CD4-positive, alpha-beta T cell treated with Interleukin-4 for 4 hours (primary cell): ENCODE measurements at places on chromosomes 3 and 15.

DNA sequence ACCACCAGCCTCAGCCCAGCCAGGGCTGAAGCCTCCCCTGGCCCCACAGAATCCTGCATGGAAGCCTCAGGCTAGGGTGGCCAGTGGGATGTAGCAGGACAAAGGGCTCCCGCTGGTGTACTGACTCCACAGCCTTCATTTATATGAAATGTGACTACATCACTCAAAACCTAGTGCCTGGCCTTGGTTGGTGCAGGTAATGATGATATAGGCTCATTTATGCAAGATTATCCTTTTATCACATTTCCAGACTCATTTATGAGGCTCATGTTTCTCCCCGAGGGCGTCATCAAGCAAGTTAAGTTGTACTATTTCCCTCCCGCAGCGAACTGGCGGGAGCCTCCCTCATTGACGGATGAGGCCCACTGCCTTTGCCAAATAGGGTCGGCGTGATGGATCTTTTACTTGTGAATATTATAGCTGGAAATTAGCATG is 179.1 kb upstream of the SMAD3 start:
- DNase-seq, result no peak

GRCh38 chr3:32120471-32120870 is 14.1 kb downstream of the GPD1L start:
- DNase-seq, result no peak

DNA sequence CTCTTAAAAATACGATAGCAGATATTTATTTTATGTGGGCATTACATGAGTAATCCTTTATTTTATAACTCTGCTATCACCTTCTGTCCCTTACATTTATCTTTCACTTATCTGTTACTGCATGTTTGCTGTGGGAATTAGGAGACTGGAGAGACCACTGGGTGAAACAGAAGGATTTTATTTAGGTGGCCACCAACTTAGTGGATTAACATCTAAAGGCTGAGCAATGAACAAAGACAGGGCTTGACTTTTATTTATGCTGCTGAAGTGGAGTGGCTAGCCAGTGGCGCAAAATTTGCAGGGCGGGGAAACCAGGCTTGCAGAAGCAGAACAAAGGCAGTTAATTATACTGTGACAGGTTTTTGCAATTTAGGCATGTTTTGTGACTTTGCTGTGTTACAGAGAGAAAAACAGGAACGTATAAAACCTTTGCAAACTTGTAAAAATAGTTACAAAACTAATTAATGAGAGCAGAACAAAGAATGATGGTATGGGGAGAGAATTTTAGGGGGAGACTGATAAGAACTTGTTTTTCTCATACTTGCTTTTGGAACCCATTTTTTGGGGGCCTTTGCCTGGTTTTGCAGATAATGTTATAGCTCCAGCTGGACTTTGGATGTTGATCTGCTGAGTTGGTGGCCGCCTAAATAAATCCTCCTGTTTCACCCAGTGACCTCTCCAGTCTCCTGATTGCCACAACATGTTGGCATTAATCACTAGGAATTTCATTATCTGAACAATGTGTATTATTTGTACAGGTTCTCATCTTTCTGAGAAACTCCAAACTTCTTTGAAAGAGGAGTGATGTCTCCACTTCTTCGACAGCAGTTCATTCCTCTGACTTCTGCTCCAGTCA is 18.0 kb downstream of the KLHL24 start:
- no peak for DNase-seq

DNA sequence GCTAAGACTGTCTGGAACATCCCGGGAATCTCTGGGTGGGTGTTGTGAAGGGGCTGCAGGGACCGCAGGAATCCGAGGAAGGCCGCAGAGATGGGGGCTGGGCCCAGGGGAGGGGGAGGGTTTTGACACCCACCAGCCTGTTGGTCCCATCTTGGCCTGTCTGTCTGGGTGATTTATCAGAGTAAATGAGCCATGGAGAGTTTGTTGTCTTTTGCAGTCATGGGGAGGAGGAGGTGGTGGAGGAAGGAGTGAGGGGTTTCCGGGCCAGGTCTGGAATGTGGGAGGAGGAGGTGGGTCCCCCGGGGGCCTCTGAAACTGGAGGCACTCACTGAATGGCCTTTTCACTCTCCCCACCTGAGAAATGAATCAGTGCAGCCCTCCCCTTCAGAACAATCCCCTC is 11.5 kb downstream of the SEMA3F start:
- DNase-seq, result no peak

DNA sequence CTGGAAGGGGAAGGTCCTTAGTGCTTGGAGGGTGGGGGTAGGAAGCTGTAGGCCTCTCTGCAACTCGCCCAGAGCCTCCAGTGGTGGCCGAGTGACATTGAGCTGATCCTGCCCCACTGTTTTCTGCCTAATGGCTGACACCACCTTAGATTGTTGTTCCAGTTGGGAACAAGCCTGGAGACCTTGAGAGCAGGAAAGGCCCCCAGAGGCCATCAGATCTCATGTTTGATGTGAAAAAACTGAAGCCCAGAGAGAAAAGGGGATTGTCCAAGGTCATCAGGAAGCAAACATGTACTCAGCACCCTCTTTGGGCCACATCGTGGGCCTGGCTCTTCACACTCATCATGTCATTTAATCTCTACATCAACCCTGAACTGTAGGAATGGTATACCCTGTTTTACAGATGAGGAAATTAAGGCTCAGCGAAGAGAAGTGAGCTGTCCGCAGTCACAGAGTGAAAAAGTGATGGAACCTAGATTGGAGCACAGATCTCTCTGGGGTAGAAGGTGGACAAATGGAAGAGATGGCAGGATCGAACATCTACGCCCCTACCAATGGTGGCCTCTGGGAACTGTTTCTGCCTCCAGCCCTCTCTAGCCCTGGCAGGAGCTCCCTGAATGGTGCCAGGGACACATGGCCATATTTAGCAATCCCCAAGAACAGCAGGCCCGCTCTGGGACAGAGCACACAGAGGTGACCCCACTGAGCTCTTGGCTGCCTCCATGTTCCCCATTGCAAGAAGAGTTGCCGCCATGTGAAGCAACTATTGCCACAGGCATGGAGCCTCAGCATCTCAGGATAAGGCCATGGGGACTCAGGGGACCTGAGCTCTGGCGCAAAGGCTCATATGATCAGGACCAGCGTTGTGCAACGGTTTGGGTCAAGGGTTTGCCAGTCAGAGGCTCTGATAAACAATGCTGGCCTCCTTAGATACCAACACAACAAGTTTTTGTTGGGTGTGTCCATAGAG is 31.6 kb upstream of the TSEN2 start:
- no peak for DNase-seq

DNA sequence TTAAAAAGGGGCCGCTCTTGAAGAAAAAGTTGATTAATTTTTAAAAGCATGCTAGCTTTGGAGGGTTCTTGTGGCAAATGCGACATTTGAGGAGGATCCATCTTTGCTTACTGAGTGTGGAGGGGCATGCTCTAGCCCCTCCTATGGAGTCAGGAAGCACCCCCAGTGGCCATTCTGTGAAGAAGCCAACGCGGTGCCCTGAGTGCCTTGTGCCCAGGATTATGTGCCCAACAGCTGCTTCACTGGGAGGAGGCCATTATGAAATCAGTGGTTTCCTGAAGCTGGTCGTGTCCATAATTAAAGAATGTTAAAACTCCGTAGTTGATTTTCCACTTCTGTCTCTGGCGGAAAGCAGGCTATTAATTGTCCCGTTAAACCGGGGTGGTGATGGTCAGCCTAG is 69.1 kb upstream of the TNFAIP8L3 start:
- DNase-seq, result no peak
